ENCODE measurements at places on chromosomes 3 and 15.

GRCh38 chr3:164224126-164224525 lies 854.2 kb downstream of the SI start:
- DNase-seq, result no peak

DNA sequence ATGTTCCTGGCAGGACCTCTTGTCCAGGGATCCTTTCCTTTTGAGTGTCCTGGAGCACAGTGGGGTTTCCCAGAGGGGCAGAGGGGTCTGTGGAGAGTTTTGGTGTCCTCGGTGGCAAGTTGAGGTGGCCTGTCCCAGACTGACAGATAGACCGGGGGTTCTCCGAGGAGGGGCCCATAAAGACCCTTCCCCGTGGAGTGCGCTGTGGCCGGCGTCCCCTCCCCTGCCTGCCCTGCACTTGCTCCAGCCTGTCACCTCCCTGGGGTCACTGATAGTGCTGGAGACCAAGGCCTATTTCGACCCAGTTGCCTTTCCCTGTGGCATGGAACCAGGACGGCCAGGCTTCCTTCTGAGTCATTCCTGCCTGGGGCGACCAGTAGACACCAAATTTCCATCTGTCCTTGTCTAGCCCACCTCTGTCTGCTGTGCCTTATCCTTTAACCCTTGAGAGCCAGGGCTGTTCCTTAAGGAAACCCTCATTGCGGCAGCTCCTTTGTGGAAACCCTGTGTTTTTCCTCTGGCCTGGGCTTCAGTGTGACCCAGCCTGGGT lies 2.9 kb downstream of the MUC4 start:
- DNase-seq, result no peak

DNA sequence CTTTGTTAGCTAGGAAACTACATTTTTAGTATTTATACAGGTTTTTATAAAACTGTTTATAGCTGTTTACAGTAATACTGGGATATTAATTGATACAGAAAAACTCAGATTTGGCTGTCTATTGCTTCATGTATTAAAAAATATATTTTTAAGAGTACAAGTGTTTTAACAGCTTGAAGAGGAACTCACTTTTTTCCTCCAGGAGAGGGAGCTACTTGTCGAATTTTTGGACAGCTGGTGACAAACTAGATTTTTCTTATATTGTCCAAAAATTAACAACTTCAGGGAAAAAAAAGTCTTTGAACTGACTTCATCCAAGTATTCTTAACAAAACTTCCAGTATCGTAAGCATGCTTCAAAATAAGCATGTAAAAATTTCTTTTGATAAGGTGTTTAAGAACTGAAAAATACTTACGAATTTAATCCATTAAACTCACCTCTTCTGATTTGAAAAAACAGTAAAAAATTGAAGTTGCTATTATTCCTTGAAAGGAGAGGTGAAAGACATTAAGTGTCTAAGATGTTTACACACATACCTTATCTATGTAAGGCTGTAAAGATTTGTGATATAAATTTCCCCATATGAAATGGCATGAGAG lies 4.0 kb downstream of the DIPK2A start:
- peak; percentile 43 for DNase-seq

DNA sequence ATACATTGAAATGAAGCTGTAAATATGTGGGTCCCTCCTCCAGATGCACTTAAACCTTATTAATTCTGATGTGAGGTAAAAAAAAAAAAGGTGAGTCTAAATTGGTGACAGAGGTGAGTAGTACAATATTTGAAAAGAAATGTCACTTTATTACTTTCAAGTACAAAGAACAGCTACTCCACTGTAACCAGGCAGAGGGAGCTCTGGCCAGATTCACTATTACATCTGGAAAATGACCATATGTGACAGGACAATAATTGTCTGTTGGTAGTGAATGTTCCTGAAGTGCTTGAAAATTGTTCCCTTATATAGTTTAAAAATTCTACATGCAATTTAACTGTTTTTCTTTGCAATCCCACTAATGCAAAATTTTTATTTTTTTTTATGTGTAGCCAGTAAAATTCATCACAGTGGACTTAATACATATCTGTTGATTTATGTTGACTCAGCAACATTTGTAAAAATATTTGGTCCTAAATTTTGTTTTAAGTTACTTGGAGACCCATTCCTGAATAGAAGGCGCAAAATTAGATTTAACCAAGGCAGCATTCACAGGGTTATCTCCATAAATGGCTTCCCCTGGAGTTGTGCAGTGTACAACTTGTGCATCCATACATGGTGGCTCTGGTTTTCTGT lies 231.9 kb upstream of the TBC1D5 start:
- no peak for DNase-seq

- DNase-seq, result no peak
Measured at GRCh38 chr3:84965141-84965540, 6.4 kb downstream of the CADM2 start.

DNA sequence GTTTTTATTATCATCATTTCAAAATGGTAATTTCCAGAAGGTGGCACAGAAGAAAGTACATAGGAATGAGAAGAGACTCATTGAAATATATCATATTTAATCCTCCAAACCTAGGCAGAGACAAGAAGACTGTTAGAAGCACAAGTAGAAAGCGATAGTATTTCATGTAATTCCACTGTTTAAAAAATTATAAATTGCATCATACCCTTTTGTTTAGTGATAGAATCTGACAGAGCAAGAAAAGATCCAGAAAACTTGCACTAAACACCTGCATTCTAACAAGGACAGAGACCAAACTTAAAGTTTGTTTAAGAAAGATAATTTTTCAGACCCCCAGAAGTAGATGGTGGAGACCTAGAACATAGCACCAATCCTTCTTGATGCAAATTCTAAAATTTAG lies 56.9 kb upstream of the CD96 start:
- no peak for DNase-seq

DNA sequence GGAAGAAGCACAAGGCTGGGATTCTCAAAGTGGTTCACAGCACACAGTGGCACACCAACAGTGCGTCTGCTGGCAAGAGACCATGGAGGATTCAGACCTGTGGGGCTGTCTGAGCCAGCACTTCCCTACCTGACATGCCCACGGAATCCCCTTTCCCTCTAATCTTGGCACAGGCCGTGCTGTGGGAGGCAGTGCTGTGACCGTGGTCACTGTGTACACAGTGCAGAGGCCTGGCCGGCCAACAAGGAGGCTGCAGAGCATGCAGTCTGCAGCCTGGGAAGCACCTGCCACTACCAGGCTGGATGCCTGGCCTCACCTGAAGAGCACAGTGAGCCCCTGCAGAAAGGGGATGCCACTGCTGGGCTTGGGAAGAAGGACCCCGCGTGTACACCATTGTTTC lies 301.0 kb upstream of the LYSMD4 start:
- DNase-seq, result no peak

DNA sequence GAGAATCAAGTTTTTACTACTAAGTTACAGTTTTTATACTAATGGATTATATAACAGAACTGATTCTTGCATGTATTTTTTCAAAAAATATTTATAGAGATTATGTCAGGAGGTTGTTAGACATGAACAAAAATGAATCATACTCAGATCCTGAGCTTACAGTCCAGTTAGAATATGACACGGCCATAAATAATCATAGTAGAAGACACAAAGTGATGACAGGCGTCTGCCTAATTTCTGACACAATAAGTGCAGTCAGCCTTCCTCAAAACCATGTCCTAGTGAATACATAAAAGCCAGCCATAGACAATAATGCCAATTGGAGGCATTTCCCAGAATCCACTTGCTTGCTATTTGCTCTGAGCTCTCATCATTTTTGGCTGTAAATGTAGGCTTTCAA lies 81.7 kb upstream of the POU1F1 start:
- no peak for DNase-seq

- DNase-seq, result no peak
Measured at GRCh38 chr3:106341586-106342162, 472.9 kb upstream of the CBLB start.

- DNase-seq, result peak; percentile 71
Measured at GRCh38 chr15:50685976-50686468, 575 bp downstream of the TRPM7 start.

- DNase-seq, result no peak
Measured at GRCh38 chr3:167876620-167877281, 141.2 kb downstream of the SERPINI1 start.

- peak; percentile 62 for DNase-seq
Measured at GRCh38 chr15:72227192-72227586, 3.8 kb downstream of the PKM start.

DNA sequence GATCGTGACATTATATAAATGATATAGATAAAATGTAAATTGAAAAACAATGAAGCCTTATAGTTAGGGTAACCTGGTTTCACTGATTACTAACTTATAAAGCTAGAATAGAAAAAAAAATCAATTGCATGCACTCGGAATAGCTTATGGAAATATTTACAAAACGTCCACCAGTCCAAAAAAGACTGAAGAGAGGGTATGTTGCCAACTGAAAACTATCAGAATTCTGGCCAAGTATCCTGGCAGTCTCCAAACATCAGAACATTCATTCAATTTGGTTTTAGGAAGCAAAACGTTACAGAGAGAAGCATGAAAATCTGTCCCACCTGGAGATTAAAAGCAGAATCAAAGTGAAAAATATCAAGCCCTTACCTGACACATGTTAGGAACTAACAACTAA lies 892.4 kb downstream of the ROBO1 start:
- DNase-seq, result no peak

DNA sequence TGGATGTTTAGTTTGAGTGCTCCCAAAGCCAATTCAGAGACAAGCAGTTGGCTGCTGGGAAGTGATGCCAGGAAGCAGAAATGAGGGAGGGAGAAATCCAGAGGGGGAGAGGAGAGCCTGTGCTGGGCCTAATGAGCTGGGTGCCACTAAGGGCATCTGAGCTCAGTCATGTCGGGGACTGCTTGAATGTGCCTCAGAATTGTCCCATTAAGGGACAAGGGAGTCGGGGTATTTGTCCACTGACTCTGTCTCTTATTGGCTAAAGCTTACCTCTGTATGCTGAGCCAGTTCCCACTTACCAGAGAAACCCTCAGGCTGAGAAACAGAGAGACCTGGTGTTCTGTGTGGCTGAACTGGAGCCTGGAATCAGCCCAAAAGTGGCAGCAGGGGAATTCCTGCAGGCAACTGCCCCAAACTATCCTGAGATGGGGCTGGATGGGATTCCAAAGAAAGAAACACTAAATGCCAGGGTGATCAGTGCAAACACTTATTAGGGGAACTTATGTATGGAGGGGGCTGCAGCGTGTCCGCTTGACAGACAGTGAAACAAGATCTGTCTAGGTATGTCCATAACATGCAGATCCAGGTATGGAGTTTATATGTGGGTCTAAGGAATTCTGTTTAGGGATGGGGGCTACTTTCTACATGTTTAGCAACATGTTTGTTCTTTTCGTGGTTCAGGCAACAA lies 48.6 kb downstream of the NR1D2 start:
- DNase-seq, result no peak

DNA sequence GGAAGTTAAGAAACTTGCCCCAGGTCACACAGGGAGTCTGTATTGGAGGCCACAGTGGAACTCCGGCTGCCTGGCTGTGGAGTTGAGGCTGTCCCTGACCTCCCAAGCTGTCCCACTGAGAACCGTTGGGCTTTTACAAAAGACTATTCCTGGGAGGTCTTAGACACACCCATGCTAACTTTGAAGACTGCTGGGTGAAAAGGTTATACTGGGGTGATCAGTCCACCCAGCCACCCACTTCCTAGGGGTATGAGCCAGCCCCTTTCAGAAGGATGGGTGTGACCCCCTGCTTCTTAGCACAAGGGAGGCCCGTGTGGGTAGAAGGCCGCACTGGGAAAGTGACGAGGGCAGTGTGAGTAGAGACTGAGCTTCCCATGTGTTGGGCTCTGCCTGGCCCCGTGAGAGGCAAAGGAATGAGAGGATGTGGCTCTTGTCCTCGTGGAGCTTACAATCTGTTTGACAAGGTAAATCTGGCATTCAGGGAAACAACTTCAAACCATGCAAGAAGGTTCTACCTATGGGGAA lies 19.0 kb downstream of the MRAS start:
- DNase-seq, result no peak

DNA sequence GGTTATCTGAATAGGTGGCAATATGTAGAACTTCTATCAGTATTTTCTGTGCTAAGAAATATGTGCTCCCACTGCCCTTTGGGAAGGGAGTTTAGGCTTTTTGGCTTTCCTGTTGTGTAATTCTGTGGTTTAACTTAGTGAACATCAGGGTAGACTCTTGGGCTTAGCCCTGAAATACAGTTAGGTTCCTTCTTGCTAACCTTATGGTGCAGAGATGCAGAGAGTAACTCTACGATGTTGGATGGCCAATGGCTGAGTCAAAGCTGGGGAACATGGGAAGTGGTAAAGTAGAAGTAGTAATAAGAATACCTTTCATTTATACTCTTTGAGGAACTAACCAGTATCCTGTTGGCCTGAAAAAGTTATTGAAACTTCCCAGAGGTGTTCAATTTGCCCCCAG lies 80.8 kb upstream of the IL12A start:
- DNase-seq, result no peak

- no peak for DNase-seq
Measured at GRCh38 chr15:26805470-26805869, 32.6 kb upstream of the GABRB3 start.

DNA sequence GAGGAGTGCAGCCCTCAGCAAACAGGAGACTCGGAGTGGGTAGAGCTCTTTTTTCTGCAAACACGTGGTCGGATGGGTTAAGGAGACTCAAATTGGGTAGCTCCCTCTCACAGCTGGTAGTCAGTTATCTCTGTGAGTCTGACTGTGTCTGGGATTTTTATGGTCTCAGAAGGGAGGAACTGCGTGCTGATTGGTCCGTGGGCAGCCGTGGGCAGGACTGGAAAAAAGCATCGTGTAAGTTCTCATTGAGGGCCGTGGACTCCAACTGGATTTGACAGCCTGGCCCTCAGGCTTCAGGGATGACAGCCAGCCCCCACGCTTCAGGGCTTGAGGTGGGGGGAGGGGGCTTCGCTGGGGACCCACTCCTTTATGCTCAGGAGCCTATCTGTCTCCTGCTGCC lies 463.9 kb downstream of the EPHA3 start:
- no peak for DNase-seq

GRCh38 chr3:132079147-132079546 lies 44.3 kb upstream of the CPNE4 start:
- no peak for DNase-seq

DNA sequence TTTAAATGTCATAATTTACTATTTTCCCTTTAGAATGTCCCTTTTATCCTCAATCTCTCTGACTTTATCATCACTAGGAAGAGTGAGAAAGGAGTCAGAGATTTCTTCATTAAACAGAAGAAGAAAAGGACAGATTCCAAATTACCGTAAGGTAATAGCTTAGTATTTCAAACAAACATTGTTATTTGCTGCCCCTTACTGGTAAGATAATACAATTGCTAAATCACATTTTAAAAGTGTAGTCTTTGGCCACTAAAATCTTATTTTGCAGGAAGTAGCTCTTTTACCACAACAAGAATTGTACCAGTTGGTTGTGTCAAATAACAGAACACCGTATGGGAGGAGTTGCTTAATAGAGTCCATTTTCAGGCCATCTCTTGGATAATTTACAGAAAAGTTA lies 53.7 kb downstream of the CGGBP1 start:
- DNase-seq, result peak; percentile 43

GRCh38 chr3:14548321-14548729 lies 8.2 kb upstream of the GRIP2 start:
- peak; percentile 24 for DNase-seq

DNA sequence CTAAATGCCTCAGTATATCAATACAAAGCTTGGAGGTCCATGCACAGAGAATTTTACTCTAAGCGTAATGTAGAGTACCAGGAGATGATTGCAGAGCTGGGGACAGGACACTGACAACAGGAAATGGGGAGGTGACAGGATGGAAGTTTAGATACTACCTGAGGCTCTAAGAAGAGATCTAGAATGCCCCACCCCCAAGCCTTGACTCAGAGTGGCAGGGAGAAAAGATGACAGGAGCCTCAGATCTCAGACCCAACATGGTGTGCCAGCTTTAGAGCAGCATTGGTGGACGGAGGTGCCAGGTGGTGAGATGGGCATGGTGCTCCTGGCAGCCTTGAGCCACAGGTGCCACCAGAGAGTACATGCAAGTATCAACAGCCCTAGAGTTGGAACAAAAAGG lies 62.5 kb downstream of the LYZL4 start:
- no peak for DNase-seq
